Stimulated activated memory B cell treated with anti-CD40 and anti-IgM and Interleukin-4, amounts not matched to agents 10 μg/mL and 1 μg/mL and 100 μg/mL, for 72 hours (primary cell): ENCODE measurements at places on chromosomes 2 and 18.

DNA sequence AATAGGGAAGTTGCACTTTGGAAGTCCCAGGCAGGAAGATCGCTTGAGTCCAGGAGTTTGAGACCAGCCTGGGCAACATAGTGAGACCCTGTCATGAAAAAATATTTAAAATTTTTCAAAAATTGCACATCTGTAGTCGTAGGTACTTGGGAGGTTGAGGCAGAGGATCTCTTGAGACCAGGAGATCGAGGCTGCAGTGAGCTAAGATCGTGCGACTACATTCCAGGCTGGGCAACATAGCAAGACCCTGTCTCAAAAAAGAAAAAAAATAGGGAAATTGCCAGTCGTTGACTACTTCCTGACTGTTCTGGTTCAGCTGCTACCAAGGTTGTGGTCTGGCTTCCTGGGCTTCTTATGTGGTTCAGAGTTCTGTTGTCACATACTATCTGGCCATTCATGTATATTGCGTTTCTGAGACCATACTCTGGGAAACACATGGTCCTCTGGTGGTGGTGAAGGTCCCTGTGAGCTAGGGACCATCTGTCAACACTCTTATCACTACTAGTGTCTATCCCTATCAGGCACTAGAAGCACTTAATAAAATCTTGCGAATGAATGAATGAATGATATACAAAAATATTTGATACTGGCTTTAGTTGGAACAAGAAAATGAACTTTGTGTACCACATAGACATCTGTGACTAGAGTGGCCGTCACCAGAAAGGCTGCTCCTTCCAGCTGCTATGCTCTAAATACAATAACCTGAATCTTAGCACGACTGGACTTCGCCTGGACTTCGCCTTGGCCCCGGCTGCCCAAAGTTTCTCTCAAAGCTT is 861 bp upstream of the KLHL23 start:
- ATAC-seq = no peak

DNA sequence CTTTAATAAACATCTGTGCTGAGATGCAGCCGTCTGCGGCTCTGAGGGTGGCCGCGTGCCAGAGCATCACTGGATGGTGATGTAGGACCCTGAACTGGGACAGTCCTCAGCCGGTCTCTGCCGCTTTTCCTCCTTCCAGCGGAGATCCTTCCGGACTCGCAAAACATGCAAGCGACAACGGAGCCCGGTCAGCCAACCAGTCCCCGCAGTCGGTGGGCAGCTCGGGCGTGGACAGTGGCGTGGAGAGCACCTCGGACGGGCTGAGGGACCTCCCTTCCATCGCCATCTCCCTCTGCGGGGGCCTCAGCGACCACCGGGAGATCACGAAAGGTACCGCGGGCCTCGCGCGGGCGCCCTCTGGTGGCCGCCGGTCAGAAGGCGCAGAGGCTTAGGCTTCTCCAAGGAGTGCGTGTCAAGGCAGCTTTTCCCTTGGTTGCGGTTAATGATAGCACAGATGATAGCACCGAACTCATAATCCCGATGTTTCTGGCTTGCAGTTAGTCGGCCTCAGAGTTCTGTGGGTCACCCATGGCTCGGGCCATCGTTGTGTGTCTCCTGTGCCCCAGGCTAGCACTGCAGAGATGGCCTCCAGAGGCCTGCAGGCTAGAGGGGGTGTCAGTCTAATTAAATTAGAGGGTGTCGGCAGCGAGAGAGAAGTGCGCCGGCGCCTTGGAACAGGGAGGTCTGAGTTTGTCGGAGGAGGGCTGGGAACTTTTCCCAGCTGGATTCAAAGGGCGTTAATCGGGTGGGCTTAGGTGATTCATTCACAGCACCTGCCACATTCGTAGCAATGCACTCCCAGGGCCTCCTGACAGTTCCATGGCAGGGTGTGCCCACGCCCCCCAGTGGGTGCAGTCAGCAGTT is 38.5 kb downstream of the LPIN1 start:
- ATAC-seq = no peak

DNA sequence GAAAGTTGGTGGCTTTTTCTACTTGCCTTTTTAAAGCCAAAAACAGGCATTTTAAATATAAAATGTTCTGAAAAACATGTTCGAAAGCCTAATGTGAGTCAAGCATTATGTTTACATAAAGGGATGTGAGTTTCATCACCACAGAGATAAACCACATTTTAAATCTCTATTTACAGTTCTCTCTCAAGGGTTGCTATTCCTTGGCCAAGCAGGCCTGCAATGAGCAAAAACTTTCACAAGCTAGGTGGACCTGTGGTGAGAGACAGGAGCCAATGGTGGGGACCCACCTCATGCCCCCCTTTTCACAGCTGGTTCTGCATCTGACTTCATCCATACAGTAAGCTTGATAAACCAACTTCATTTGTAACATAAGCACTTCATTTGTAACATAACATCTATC is 65.1 kb downstream of the CUL3 start:
- ATAC-seq = peak; percentile 77

GRCh38 chr2:210009126-210009525 is 6.7 kb downstream of the RPE start:
- no peak for ATAC-seq

GRCh38 chr18:23188068-23188760 is 52.9 kb downstream of the CABLES1 start:
- ATAC-seq = no peak

DNA sequence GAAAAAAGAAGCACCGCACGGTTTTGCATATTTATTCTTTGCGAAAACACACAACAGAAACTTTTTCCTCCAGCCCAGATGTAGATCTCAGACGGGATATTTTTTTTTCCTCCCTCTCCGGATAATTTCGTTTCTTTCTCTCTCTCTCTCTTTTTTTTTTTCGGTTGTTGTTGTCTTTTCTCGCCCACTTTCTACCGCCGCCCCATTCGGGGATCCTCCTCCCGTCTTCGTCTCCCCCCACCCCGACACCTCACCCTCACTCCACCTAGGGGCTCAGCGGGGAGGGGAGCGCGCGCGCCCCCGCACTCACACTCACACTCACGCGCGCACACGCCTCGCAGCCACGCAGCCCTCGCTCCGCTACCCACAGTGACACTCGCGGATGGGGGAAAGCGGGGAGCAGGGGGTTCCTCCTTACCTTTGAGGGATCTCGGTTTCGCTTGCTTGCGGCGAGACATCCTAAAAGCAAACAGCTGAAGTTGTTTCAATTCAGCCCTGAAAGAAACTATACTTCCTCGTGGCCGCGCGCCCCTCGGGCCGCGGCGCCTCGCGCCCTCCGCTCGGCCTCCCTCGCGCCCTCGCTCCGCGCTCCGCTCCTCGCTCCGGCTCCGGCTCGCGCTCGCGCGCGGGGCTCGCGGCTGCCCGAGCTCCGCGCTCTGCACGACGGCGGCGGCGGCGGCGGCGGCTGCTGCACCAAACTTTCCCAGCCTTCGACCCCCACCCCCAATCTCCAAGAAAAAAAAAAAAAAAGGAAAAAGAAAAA is 1.3 kb downstream of the ZNF521 start:
- no peak for ATAC-seq

- no peak for ATAC-seq
Measured at GRCh38 chr2:203097735-203098134, 83.1 kb downstream of the NBEAL1 start.

DNA sequence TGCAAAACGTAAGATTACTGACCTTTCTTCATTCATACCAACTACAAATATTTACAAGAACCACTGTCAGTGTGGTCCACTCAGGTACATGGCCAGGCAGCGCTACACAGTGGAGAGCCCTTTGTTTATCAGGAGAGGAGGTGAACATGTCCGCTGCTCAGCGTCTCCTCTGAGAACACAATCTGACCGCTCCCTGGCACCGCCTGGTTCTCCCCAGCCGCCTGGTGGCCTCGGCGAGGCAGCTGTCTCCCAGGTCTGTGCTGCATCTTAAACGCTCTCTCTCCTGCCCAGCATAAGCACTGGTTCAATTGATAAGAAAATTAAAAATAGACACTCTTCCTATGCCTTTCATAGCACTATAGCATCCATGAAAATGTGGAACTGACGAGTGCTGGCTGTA is 146.8 kb upstream of the PXDN start:
- no peak for ATAC-seq

DNA sequence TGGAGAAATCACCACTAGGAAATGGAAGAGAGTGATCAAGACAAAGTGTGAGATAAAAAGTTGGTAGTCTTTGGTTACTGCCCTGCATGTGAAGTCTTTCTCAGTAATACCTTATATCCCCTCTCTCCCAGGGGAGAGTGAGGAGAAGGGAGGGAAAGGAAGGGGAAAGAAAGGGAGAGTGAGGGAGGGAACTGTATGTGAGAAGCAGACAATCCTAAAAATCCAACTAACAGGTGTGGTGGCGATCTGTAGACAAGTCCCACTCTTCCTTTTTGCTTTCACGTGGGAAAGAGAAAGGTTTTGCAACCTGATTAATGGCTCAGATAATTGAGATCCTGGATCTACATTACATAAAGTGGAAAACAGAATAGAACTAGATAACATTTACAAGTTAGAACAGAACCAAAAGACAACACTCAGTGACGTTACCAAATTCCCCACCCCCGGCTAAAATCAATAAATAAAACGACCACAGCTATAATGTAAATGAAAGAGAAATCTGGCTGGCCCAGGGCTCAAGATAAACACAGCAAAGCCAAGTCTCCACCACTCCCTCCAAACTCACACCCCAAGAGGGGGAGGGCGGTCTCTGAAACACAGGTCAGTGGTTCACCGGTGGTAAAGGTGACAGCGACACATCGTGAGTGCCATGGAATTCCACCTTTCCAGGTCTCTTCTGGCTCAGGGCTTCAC is 10.0 kb upstream of the APCDD1 start:
- no peak for ATAC-seq

DNA sequence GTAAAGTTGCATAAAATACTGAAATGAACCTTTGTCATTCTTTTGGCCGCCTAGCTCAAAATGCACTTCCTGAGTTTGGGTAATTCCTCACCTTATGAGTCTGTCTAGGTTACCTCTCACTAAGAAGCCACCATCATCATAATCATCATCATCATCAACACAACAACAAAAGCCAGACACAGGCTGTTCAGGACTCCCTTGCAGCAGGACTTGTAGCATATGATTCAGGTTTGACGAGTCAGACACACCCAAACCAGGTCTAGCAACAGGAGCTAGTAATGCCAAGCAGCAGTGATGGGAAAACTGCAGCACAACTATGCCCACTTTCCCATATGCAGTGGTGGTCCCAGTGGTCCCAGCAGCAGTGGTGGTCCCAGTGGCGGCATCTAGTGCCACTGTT is 2.8 kb upstream of the SGO2 start:
- ATAC-seq = no peak

DNA sequence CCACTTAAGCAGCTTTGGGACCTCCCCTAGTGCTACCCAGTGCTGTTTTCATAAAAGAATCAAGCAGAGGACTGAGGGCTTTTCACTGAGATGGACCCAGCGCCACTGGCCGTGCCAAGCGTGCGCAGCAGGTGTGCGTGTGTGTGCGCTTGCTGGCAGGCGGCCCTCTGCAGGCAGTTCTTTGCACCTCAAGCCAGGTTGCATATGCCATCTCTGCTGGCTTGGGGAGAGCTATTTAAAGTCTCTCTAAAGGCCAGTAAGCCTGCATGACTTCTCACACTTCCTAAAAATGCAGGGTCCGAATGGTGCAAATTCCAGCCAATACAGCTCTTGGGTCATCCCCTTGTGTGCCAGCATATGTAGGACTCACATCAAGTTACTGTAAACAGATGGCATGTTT is 255.5 kb downstream of the RNF152 start:
- no peak for ATAC-seq

- peak; percentile 94 for ATAC-seq
Measured at GRCh38 chr2:47520825-47521665, 118.1 kb downstream of the MSH2 start.

DNA sequence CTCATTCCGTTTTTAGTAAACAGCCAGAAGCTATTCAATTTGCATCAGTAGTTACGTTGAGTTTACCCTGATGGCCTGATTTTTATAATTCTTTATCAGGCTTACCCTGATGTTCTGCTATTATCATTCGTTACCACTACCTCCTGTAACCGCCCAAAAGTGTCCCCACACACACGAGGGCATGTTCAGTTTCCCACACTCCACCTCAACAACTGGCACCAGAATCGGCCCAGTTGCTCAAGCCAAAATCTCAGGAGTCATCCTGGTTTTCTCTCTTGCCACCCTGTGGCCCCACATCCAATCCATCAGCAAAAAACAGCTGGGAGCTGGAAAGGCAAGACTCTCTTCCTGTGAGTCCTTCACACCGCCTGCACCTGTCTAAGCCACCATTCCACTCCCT is 102.9 kb upstream of the RAB6C start:
- no peak for ATAC-seq

DNA sequence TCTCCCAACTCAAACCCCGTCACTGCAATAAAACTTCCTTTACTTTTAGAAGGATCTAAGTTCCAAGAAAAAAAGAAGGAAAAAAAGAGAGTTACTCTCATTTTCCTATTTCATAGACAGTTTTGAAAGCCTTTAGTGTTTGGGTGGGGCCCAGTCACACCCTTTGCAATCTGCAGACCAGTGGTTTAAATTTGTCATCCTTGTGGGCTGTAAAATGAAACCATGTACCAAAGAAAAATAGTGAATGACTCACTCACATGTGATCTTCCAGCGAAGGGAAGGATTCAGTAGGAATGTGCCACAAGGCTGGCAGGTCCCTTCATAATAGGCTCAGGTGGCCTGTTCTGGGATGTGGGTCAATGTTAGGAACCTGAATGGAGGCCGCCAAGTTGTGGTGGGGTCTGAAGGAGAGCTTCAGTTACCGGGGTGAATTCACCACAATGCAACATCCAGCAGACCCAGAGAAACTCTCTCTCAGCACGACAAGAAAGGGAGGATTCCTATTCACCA is 28.3 kb downstream of the ANXA4 start:
- ATAC-seq = peak; percentile 53

DNA sequence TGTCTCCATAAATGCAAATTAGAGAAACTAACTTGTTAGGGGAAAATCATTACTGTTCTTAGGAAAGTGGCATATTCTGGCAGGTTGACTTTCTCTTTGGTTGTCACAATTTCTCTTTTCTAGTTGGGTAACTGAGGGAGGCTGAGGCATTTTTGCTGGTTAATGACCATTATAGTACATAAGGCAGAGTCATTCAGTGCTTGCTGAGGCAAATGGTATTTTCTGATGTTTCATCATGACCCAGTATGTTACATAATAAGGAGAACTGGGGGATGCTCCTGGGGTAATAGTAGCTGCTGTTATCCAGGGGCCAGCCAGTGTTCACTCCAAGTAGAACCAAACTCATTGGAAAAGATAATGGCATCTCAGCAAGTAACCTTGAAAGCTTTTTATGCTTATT is 62.3 kb downstream of the ITGA6 start:
- no peak for ATAC-seq

GRCh38 chr2:31216734-31217133 is 581 bp downstream of the CAPN14 start:
- ATAC-seq = no peak

GRCh38 chr2:181725476-181725875 is 45.2 kb upstream of the NEUROD1 start:
- ATAC-seq = no peak

GRCh38 chr2:110100480-110100879 is 15.1 kb downstream of the MALL start:
- ATAC-seq = no peak
